ENCODE measurements at places on chromosomes 5 and 9. TPM values are rescaled to one million over a fixed set of nuclear protein-coding genes. Genes with fewer than 3 reads are reported as not detected.

GRCh38 chr9:130896233-130897014, at the start of gene QRFP:
Gene QRFP (minus strand): TSS chr9:130896812. CDS start chr9:130893838, 2,974 bp downstream.
- no peaks in the 10 kb centered on the region for H3K27me3 ChIP-seq
- no peak within 1 kb of the TSS for H3K27ac ChIP-seq
- no peak for DNase-seq
- peaks cover 42% of the 10 kb centered on the region for H3K36me3 ChIP-seq

DNA sequence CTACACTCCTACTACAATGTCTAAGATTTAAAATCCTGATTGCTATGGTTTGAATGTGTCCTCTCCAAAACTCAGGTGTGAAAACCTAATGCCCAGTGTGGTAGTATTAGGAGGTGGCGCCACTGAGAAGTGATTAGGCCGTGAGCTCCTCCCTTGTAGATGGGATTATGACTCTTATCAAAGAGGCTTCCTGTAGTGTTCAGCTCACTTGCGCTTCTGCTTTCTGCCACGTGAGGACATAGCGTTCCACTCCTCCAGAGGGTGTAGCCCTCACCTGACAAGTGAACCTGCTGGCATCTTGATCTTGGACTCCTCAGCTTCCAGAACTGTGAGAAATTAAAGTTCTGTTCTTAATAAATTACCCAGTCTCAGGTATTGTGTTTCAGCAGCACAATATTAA, 33.0 kb upstream of the WHRN start:
- H3K4me3 ChIP-seq, result no peak overlapping the region
- no peak overlapping the region for H3K27ac ChIP-seq
- H3K4me1 ChIP-seq, result no peaks in the 10 kb centered on the region
- H3K27me3 ChIP-seq, result no peaks in the 10 kb centered on the region
- H3K36me3 ChIP-seq, result no peaks in the 10 kb centered on the region

DNA sequence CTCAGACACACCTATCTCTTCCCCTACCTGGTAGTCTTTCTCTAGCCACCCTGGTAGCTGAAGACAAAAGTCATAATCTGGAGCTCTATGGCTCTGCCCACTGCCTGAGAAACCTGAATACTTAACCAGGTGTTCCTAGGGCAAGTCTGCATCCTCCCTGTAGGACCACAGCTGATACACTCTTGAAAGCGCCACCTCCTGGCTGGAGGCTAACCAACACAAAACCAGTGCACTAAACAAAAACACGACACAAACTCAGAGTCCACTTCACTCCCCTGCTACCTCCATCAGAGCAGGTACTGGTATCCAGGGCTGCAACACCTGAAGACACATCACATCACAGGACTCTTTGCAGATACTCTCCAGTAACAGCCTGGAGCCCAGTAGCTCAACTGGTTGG, 84.6 kb upstream of the ANXA1 start:
- no peak overlapping the region for H3K4me3 ChIP-seq
- H3K27ac ChIP-seq, result no peak overlapping the region

DNA sequence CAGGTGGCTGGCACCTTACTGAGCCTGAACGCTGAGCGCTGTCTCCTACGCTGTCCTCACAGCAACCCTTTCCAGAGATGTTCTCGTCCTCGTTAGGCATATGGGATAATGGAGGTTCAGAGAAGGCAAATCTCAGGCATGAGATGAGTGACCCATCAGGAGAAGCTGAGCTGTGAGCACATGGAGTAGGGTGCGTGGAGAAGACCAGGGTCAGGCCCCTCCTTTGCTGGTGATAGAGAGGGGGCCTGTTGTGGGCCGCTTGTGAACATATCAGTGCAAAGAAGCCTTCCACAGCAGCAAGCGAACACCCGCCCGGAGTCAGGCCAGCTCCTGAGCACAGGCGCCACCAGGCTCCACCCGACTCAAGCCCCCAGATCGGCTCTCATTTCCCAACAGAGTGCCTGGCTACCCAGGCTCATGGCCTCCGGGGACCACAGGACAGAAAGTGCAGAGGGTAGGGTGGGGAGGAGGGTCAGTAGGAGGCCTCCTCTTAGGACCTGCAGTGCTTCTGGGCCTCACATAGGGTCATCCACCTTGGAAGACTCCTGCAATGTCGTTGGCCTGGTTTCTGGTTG, 15.0 kb upstream of the TIFAB start:
- no peak overlapping the region for H3K27ac ChIP-seq
- DNase-seq, result no peak
- H3K4me1 ChIP-seq, result peaks cover 19% of the 10 kb centered on the region
- H3K36me3 ChIP-seq, result no peaks in the 10 kb centered on the region

DNA sequence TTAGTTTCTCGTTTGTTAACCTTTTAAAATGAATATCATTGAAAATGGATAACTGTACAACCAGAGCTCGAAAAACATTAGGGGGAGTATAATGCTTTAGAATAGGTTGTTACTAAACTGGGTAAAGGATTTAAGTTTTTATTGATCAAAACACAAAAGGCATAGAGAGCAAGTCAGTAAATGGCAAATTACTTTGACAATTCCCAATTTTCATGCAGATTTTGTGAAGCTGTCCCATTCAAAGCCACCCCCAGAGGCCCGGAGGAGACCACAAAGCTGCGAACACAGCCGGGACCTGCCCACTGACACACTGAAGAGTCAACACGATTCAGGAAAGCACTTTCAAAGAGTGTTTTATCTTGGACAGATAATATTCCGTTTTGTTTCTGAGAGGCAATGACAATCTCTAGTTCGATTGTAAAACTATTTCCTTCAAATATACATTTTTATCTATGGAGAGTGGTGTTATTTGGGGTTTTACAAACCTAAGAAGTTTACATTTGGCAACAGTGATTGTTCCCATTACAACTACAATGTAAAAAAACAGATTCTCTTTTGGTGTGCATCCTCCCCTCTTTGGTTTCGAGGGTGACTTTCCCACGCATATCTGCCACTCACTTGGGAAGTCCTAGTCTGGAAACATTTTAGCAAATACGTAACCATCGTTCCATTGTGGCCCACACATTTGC, 182.6 kb upstream of the TBCA start:
- H3K4me1 ChIP-seq, result peaks cover 8% of the 10 kb centered on the region
- H3K36me3 ChIP-seq, result no peaks in the 10 kb centered on the region
- no peak for DNase-seq
- no peak overlapping the region for H3K4me3 ChIP-seq
- peaks cover 62% of the 10 kb centered on the region for H3K27me3 ChIP-seq

DNA sequence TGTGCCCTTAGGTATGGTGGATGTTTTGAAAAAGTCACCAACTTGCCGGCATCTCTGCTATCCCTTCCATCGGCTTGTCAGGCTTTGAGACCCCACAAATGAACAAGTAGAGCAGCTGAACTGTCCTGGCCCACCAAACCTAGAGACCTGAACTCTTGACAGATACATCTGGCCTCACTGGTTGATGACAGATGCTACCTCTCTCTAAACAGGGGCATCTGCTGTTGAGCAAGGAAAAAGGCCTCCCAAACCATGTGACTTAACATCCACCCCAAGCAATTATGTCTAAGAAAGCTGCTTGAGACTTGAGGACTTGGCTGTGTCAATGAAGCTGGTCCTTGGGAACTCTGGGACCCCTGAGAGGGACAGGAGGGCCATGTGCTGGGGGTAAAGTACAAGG, 2.3 kb downstream of the CCNI2 start:
- H3K36me3 ChIP-seq, result peaks cover 14% of the 10 kb centered on the region
- DNase-seq, result no peak

- peaks cover 46% of the 10 kb centered on the region for H3K36me3 ChIP-seq
- no peak overlapping the region for H3K27ac ChIP-seq
- no peaks in the 10 kb centered on the region for H3K27me3 ChIP-seq
- peak; percentile 1 for DNase-seq
These were observed 36.7 kb downstream of the GEMIN5 start for GRCh38 chr5:154901276-154901675.

- DNase-seq, result no peak
- H3K27ac ChIP-seq, result no peak overlapping the region
- peak overlapping the region; percentile 2 for H3K4me3 ChIP-seq
- no peaks in the 10 kb centered on the region for H3K27me3 ChIP-seq
These were observed 2.1 kb downstream of the SLC22A5 start for GRCh38 chr5:132371603-132371994.

DNA sequence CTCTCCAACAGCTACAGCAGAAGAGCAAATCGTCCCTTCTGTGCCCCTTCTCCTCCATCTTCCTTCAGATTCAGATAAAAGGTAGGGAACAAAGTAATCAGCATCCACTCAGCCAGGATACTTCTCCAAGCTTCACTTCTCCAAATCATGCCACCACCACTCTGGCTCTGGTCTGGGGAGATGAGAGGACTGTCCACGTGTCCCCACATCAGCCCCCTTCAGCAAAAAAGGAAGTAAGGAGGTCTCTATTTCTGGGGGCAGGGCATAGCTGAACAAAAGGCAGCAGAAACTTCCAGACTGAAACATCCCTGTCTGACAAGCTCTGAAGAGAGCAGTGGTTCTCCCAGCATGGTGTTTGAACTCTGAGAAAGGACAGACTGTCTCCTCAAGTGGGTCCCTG, 116.9 kb downstream of the C5orf15 start:
- no peaks in the 10 kb centered on the region for H3K36me3 ChIP-seq
- H3K4me3 ChIP-seq, result no peak overlapping the region
- peaks cover 8% of the 10 kb centered on the region for H3K4me1 ChIP-seq
- no peak for DNase-seq

- no peak for DNase-seq
- no peaks in the 10 kb centered on the region for H3K27me3 ChIP-seq
- H3K27ac ChIP-seq, result no peak overlapping the region
- H3K4me3 ChIP-seq, result no peak overlapping the region
- no peaks in the 10 kb centered on the region for H3K36me3 ChIP-seq
These were observed 1397.5 kb upstream of the CDH6 start for GRCh38 chr5:29796013-29796412.

- DNase-seq, result no peak
- H3K27ac ChIP-seq, result no peak overlapping the region
- H3K36me3 ChIP-seq, result no peaks in the 10 kb centered on the region
- H3K4me3 ChIP-seq, result no peak overlapping the region
- H3K27me3 ChIP-seq, result peaks cover 30% of the 10 kb centered on the region
These were observed 2.5 kb downstream of the ASS1 start for GRCh38 chr9:130447193-130447816.

- DNase-seq, result no peak
- H3K36me3 ChIP-seq, result no peaks in the 10 kb centered on the region
- H3K4me3 ChIP-seq, result no peak overlapping the region
- H3K4me1 ChIP-seq, result no peaks in the 10 kb centered on the region
- H3K27me3 ChIP-seq, result no peaks in the 10 kb centered on the region
- peak overlapping the region; percentile 1 for H3K27ac ChIP-seq
These were observed 1062.6 kb downstream of the NR2F1-AS1 start for GRCh38 chr5:92518318-92518904.

DNA sequence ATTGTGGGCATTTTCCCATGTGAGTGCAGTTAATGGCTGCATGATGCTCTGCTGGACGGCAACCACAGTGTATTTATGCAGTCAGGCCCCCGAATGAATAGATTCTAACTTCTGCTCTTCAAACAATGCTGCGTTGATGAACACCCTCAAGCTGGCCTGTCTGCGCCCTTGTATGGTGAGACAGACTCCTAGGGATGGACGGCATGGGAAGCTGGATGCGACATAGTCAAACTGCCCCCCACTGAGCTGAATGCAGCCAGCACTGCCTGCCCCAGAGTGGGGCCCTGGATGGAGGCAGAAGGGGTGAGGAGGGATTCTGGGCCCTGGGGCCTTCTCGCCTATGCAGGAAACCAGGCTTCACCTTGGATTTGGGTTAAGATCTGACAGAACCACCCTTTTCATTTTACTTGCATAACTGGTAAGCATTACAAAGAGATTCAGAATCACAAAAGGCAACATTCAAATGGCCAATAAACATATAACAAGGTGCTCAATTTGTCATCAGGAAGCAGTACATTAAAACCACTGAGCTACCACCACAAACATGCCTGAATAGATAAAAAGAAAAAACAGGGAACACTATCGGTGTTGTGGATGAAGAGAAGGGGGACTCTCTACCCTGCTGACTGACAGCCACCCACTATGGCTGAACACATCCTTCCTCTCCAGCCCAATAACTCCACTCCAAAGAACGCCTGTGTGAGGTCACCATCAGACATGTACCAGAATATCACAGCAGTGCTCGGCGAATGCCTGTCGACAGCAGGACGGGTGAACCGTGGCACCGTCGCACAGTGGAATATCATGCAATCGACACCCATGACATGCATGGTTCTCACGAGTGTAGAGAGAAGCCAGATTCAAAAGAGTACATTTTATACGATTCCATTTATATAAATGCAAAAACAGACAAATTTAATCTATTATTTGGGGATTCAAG, 79.1 kb downstream of the RAPGEF1 start:
- no peak overlapping the region for H3K27ac ChIP-seq
- H3K4me3 ChIP-seq, result no peak overlapping the region
- H3K27me3 ChIP-seq, result no peaks in the 10 kb centered on the region
- peak; percentile 62 for DNase-seq
- peaks cover 28% of the 10 kb centered on the region for H3K4me1 ChIP-seq

DNA sequence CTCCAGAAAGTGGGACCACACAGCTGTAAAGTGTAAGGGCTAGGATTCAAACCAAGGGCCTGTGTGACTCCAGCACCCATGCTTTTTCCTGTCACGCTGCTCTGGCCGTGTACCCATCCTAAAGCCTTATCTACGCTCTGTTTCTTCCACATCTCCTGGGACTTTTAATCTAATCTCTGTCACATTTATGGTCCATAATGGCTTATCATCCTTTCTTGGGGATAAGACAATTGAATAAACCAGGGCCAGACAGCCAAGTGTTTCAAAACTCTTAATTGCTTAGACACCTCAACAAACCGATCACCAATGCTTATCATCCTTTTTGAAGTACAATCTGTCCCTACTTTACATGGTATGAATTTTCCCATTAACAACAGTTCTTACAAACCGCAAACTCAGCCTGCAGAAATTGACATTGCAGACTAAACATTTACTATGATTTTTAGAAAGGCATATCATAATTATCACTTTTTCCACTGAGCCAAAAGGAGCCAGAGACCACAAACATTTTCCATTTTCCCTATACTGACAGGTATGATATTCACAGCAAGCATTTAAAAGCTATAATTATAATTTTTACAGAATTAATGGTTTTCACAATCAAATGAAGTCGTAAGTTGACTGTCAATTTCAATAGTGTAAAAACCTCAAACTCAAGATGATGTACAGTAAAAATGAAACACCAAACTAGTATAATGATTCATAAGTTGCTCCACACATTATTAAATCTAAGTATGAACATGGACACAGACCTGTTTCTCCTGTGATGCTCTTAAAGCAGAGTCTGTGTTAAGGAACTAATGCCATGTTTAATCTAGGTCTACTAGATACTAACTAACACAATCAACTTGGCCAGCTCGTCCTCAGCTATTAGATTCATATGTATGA, 99.5 kb downstream of the FBXW11 start:
- no peak for DNase-seq
- H3K4me3 ChIP-seq, result no peak overlapping the region
- H3K36me3 ChIP-seq, result no peaks in the 10 kb centered on the region

GRCh38 chr5:81181576-81182316, 51.4 kb upstream of the CKMT2 start:
- H3K4me1 ChIP-seq, result peaks cover 7% of the 10 kb centered on the region
- no peak for DNase-seq
- no peak overlapping the region for H3K27ac ChIP-seq
- no peaks in the 10 kb centered on the region for H3K27me3 ChIP-seq
- H3K4me3 ChIP-seq, result no peak overlapping the region

HAND1 gene
- total RNA-seq, result not detected

FOXD4 gene
- total RNA-seq, result 0.99 TPM

FOXD4L3 gene
- not detected for total RNA-seq

ADAMTSL2 gene
- total RNA-seq, result 3.7 TPM

DBH gene
- 0.50 TPM for total RNA-seq

TTC23L gene
- 6.1 TPM for total RNA-seq

Measured in spinal cord (tissue), 10 donors.